Mesenchymal stem cell (in vitro differentiated cells and primary cell): ENCODE measurements at places on chromosomes 7 and 10.

DNA sequence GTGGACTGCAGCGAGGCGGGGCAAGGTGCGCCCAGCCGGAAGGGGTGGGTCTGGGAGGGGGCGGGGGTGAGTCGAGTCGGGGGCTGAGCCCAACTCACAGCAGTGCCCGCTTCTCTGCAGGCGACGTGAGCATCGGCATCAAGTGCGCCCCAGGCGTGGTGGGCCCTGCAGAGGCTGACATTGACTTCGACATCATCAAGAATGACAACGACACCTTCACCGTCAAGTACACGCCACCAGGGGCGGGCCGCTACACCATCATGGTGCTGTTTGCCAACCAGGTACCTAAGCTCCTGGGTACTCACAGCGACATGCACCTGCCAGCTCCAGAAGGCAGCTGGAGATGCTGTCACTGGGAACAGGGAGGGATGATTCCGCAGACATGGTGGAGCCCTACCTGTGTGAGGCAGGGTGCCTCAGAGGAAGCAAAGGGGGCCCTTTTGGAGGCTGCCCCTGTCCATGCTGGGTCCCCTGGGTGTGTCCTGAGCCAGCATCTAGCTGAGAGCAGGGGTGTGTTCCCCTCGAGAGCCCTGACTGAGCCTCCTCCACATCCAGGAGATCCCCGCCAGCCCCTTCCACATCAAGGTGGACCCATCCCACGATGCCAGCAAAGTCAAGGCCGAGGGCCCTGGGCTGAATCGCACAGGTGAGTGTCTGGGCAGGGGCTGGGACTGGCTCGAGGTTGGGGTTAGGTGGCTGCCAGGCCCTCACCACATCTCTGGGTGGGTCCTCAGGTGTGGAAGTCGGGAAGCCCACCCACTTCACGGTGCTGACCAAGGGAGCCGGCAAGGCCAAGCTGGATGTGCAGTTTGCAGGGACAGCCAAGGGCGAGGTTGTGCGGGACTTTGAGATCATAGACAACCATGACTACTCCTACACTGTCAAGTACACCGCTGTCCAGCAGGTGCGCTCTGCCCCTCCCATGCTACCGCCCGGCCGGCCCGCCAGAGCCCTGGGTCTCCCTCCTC is 12.8 kb downstream of the FLNC start:
- DNase-seq: no peak

- peak; percentile 47 for DNase-seq
These were observed 7.7 kb downstream of the SLC37A3 start for GRCh38 chr7:140390466-140391190.

DNA sequence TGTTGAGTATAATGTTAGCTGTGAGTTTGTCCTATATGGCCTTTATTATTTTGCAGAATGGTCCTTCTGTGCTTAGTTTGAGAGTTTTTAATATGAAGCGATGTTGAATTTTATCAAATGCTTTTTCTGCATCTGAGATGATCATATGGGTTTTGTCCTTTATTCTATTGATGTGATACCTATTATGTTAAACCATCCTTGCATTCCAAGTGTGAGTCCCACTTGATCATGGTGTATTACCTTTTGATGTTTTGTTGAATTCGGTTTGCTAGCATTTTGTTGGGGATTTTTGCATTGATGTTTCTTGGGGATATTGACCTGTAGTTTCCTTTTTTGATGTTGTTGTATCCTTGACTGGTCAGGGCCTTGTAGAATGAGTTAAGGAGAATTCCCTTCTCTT is 166.4 kb downstream of the MLLT10 start:
- DNase-seq: no peak

GRCh38 chr10:120455004-120455403 is 2.0 kb upstream of the PLPP4 start:
- DNase-seq: no peak

DNA sequence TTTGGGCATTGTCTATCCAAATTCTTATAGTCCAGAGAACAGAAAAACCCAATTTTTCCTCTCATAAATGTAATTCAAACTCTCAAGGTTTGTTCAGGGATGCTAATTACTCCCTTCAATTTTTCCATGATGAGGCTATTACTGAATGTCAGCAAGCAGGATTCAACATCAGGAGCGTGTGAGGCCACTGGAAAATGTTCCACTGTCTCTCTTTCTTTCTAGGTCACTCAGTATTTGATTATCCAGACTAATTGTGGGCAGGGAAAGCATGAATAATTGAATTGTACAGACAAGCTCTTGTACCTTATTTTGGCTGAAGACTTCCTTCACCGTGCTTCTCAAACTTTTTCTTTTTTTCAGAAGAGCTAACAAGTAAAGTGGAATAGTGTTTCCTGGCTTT is 30.7 kb downstream of the THNSL1 start:
- DNase-seq: no peak

DNA sequence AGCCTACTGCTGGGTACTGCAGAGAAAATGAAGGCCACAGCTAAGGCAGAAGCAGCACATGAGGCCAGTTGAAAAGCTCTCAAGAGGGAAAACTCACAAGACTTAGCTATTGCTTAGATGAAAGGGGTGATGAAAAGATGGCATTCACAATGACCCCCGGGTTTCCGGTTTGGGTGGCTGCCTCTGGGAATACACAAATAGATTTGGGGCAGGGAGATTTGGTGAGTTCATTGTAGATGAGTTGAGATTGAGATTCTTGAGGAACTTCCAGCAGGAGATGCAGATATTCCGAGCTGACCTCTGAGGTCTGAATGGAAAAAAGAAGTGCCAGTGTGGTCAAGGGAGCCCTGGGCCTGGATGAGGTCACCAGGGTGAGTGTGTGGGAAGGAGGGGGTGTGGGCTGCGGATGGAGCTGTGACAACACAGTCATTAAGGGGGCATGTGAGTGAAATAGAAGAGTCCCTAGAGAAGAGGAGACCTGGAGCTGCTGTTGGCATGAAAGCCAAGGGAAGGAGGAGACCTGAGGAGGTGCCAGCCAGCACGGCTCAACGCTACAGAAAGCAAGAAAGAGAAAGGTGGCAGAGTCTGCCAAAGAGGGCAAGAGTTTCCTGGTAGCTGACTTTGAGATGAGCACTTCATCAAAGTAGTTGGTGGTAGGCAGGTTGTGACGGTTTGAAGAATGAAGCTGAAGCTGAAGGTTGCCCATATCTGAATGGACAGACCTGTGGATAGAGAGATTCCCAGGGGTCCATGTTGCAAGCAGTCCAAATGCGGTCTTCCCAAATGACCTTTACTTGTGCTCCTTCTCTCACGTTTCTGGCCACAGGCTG is 43.7 kb downstream of the HIF1AN start:
- no peak for DNase-seq

- peak; percentile 65 for DNase-seq
These were observed 98.9 kb downstream of the WDR11 start for GRCh38 chr10:120950051-120950561.

- no peak for DNase-seq
These were observed 129.1 kb upstream of the ANK3 start for GRCh38 chr10:60518745-60519144.

- DNase-seq: peak; percentile 67
These were observed 2.1 kb upstream of the ADAM8 start for GRCh38 chr10:133278577-133279265.

DNA sequence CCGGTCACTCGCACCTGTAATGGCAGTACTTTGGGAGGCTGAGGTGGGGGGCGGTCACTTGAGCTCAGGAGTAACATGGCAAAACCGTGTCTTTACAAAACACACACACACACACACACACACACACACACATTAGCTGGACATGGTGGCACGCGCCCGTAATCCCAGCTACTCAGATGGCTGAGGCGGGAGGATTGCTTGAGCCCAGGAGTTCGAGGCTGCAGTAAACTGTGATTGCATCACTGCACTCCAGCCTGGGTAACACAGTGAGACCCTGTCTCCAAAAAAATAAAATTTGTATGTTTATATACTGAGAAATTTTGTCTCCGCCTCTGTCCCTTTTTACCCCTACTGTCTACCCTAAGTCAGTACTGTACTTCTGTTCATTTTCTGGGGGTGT is 86.6 kb downstream of the CUX1 start:
- no peak for DNase-seq

DNA sequence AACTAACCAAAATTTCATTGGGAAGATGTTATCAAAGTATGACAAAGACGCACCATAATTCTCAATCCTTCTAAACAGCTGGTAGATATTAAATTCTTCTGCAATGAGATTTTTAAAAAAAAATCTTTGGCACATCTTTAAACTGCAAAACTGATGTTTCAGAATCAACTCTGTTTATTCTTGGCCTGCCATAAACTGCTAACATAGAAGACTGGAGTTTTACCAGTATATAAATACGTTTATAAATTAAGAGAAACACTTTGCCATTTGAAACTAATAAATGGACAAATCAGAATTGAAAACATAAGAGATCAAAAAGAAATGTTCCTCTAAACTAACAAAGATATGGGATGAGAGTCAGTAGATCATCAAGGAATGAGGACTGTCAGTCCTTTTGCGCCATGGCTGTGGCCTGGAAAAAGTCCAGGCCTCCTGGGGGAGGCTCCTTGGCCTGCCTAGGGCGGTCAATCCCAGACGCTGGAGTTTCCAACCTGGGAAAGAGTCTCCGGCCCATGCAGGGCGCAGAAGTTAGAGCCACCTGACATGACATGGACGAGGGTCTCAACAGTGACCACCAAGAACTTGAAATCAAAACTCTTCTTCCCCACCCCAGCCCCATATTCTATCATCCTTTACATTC is 34.2 kb upstream of the NEBL start:
- DNase-seq: no peak

- DNase-seq: no peak
These were observed 2.1 kb downstream of the RET start for GRCh38 chr10:43078986-43079273.

GRCh38 chr7:68224041-68224741 is 1227.6 kb downstream of the TYW1 start:
- DNase-seq: no peak

DNA sequence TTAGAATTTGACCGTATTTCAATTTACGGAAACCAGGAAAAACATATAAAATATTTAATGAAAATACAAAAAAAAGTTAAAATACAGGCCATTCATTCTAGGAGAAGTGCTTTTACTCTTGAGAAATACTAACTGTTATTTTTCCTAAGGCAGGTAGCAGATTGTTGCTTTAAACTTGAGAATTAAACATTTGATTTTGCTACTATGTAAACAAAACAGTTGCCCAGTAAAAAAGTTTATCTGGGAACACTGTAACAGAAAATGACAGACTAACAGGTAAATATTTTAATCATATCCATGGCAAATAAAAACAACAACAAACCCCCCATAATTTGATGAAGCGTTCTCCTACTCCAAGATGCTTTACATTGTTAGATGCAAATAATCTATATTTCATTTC is 350.5 kb downstream of the CRPPA start:
- DNase-seq: no peak

GRCh38 chr10:66833861-66834260 is 92.0 kb upstream of the LRRTM3 start:
- no peak for DNase-seq

GRCh38 chr10:47406870-47407691 is 23.0 kb upstream of the ZNF488 start:
- peak; percentile 74 for DNase-seq

- peak; percentile 64 for DNase-seq
These were observed 31.7 kb downstream of the PAPOLB start for GRCh38 chr7:4830176-4830575.

DNA sequence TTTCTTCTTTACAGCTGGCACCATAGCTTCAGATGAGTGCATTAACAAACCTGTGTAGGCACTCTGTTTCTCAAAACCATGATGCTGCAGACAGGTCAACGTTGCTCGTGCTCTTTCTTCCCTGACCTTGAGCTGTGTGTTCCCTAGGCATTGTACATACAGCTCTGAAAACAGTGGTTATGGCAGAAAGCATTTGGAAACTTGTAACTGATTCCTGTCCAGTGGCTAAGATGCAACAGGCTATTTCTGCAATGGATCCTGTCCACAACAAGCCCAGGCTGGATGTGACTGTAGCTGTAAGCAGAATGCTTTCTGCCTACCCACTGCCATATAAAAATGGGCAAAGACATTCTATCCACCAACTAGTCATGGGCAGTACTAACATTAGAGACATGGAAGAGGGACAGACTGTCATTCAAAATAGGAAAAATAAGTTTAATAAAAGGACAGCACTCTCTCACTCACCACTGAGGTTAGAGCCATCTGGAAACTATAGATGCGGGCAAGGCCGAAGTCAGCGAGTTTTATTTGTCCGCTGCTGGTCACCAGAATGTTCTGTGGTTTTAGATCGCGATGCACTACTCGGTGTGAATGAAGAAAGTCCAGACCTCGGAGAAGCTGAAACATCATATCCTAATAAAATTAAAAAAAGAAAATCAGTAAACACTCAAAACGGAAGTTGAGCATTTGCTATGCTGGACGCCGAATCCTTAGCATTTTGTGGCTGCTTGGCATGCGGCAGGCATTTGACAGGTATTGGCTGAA is 111.0 kb downstream of the CDK6 start:
- no peak for DNase-seq

DNA sequence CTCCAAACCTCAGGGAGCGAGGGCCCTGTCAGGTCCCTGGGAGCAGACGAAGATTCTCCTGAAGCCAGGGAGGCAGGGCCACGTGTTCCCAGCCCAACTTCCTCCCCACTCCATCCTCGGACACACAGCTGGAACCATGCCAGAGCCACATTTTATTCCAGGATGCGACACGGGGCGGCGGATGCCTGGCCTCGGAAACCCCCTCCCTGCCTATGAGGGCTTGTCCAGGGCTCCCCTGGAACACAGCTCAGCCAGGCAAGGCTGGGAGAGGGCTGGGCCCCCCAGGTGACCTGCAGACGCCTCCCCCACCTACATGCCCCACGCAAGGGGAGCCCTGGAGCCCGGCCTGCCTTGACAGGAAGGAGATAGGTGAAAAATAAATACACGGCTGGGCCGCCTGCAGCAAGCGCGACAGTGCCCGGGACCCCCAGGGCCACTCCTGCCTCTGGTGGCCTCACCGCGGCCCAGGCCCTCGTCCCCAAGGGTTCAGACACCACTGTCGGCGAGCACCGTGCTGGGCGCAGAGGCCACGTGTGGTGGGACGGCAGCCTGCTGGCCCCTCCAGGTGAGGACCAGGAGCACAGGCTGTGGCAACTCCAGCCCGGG is 21.5 kb downstream of the GET4 start:
- no peak for DNase-seq

GRCh38 chr10:131667561-131667960 is 233.2 kb upstream of the PPP2R2D start:
- no peak for DNase-seq

DNA sequence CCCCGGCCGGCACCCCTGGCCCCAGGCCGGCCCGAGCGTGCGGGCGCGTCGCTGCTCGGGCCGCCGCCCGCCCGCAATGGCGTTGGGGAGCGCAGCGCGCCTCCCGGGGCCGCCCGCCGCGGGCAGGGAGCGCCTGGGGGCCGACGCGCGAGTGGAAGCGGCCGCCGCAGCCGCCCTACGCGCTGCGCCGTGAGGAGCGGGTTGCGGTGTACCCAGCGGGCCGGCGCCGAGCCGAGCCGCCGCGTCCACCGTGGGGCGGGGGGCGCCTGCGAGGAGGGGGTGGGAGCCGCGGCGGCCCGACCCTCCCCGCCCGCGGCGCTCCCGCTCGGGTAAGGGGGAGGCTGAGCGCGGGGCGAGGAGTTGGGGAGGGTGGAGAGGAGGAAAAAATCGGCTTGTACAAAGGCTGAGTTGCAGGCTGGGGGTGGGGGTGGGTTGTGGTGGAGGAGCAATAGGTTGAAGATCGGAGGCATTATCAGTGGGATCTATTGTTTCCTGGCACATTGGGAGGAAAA is 473 bp downstream of the PPP1R9A start:
- peak; percentile 11 for DNase-seq

GRCh38 chr7:95649546-95649945 is 53.2 kb upstream of the PDK4 start:
- no peak for DNase-seq

- no peak for DNase-seq
These were observed 19.8 kb downstream of the IGF2BP3 start for GRCh38 chr7:23450518-23450917.

GRCh38 chr7:98180751-98181150 is 30.5 kb upstream of the BHLHA15 start:
- no peak for DNase-seq
